ENCODE measurements at places on chromosomes 12 and 14.

DNA sequence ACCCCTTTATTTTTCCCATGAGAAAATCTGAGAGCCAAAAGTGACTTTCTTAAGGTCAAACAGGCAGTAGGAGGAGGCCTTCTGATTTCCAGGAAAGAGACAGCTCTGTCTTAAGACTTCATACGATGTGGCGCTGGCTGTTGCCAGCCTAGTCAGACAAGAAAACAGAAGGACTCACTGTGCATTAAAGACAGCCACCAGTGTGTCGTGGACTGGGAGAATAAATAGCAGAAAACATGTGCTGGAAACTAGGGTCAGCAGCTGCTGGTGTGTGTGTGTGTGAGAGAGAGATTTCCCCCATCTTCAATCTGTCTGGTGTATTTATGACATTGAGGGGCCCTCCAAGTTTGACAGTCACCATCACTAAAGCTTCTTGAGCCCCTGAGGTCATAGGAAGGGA lies 708.6 kb upstream of the TMEM132C start:
- no peak for DNase-seq

DNA sequence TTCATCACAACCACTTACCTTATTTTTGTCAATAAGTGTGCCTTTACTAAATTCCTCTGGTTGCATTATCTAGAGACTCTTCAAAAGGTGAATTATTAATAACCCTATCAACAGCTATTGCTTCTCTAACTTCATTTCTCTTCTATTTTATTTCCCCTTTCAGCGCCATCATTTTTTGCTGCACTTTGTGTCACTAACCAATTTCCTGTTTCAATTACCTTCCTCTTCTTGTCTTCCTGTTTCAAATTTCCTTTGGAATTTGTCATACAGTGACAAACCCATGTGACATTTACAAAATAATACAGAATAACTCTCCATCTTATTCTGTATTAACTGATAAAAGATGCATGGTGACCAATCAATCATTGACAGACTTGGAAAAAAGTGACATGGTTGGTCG lies 12.2 kb upstream of the CLEC2A start:
- no peak for DNase-seq

DNA sequence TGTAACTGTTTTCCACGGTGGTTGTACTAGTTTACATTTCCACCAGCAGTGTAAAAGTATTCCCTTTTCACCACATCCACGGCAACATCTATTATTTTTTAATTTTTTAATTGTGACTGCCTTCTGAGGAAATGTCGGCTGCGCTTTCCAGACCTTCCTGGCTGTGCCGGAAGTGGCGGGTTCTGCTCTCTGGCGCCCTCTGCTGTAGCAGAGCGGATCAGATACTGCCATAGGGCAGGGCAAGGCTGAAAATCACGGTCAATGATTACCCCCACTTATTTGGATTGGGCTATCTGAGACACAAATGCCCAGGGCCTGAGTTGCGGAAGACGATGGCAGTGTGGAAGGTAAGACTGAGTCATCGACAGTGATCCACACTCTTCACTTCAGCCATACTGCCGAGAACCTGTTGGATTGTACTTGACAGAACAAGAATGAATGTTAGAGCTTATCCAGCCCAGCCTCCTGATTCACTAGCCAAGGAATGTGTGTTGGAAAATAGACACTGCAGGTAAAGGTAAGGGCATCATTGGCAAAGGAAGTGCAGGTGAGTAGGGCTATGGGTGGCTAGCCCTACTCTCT lies 124.2 kb downstream of the NTF3 start:
- no peak for DNase-seq

DNA sequence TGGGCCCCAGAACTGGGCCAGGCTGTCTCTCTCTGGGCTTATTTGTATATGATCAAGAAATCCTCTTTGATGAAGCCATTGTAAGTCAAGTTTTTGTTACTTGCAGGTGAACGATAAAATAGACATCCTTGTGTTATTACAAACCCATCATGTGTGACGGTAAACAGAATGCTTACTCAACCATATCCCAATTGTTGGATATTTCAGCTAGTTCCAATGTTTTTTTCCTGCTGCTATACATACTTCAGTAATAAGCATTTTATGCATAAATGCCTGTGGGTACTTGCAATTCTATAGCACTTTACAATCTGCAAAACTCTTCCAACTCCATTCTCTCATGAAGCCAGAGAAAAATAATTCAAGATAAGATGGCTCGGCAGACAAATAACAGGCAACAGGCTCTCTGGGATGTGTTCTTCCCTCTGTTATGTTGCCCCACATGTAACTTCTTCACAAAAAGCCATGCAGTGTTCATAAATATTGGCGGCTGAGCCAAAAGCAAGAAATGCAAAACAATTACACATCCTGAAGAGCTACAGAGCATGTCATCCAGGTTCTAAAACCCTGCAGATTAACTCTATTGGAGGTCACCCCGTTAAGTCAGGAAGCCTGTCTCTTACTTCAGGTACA lies 69.5 kb downstream of the CLMN start:
- DNase-seq: no peak

DNA sequence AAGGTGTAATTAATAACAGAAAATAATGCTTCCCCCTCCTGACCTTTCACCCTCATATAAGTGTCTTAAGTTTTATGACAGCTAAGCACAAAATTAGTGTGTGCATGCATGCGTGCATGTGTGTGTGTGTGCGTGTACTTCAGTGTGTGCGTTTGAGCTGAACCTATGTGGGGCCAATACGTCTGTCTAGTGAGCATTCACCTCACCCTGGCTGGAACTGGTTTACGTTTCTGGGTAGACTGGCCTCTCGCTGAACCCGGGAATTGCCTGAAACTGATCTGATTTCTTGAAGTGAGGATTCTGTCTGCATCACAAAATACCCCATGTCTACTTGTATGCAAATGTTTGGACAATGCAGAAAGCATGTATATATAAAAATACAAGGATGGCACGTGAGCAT lies 68.2 kb upstream of the TBX3 start:
- no peak for DNase-seq

- no peak for DNase-seq
These were observed 244.4 kb downstream of the ZFP36L1 start for GRCh38 chr14:68548194-68549076.

- no peak for DNase-seq
These were observed 78.2 kb downstream of the IRF2BPL start for GRCh38 chr14:76950055-76951020.

DNA sequence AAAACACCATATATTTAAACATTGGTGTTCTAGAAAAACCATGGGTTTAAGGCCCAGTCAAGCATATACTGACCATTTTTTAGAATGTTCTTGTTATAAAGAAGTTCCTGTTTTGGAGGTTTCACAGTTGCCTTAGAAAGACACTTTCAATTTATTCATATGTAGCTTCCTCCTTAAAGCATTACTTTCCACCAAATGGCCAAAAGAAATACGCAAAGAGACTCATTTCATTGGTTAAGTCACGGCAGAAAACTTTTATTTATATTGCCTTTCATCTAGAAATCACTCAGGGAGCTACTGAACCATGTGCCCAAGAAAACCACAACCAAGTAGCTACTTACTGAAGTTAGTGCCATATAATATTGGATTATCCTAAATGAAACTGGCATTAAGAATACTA lies 40.0 kb downstream of the MYBPC1 start:
- no peak for DNase-seq

- DNase-seq: no peak
These were observed 57.0 kb upstream of the PNMA1 start for GRCh38 chr14:73770977-73771847.

GRCh38 chr12:20006871-20007730 lies 361.2 kb upstream of the PDE3A start:
- no peak for DNase-seq

GRCh38 chr14:47389535-47389934 lies 285.9 kb downstream of the MDGA2 start:
- DNase-seq: no peak

- no peak for DNase-seq
These were observed 10.6 kb downstream of the SSPN start for GRCh38 chr12:26205941-26206340.

DNA sequence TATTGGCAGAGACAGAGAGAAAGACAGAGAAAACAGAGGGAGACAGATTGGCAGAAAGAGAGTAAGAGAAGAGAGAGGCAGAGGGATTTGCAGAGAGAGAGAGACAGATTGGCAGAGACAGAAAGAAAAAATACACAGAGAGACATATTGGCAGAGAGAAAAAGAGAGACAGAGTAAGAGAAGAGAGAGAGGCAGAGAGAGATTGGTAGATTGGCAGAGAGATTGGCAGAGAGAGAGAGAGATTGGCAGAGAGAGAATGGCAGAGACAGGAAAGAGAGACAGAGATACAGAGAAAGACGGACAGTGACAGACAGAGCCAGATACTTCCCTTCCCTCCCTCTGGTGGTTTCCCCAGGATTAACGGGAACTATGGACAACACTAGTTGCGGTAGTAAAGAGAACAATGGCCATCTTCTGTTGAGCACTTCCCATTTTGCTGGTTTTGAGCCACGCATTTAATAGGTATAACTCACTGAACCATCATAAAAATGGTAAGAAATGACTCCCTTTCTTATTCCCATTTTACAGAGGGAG lies 2.6 kb upstream of the NOS1 start:
- no peak for DNase-seq

DNA sequence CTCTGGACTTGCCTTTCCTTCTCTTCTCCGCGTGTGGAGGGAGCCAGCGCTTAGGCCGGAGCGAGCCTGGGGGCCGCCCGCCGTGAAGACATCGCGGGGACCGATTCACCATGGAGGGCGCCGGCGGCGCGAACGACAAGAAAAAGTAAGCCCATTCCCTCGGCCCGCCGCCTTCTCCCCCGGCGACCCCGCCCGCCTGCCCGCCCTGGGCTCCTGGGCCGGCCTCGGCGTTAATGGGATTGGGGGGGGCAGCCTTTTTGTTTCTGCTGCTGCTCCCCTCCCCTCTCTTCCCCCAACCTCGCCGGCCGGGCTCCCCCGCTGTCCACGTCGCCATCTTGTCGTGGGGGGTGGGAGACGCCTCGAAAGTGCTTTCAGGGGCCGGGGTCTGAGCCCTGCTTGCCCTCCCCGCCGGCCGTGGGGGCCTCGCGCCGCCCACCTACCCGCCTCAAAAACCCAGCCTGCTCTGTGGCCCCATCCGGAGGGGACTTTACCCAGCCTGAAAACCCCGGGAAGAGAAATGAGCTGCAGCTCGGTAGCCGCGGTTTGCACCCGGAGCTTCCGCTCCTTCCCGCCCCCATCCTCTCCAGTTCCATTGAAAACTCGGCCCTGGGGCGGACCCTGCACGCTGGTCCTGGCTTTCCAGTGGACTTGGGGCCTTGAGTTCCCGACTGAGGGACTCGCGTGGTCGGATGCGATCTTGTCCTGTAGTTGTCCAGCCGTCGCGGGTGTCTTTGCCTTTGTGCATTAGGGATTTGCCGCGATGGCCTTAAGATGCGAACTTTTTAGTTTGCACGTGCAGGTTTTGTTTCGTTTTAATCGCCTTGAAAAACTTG lies 598 bp downstream of the HIF1A start:
- DNase-seq: no peak

GRCh38 chr12:108449478-108449877 lies 65.6 kb upstream of the FICD start:
- DNase-seq: no peak

DNA sequence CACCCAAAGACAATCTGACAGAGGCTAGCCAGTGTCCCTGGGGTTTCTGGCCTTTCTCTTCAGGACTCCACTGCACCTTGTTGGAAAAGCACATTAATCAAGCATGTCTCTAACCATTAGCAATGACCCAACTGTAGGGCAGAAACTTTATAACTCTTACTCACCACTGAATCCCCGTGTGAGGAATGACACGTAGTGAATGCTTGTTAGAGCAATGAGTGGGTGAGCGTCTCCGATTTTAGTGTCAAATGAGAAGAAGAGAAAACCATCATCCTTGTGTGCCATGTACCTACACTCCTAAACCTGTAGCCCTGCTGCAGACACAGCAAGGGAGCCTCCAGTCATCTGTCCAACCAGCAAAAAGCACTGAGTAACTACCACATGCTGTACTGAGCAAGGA lies 56.5 kb upstream of the GPR68 start:
- DNase-seq: no peak

GRCh38 chr12:70983692-70984091 lies 63.2 kb upstream of the PTPRR start:
- no peak for DNase-seq

DNA sequence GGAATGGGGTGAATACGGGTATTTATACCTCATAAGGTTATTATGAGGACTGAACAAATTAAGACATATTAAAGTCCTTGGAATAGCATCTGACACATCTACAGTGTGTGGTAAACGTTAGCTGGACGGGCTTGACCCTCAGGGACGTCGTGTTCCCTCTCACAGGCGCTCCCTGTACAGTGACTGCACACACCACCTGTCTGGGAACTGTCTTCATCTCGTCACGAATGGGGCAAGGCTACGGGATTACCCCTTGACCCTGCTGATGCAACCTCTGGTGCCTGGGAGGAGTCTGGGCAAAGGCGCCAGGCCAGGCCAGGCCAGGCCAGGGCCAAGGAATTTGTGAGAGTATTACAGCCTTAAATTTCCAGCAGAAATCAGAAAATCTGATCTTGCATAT lies 191.1 kb downstream of the CALM1 start:
- DNase-seq: no peak

DNA sequence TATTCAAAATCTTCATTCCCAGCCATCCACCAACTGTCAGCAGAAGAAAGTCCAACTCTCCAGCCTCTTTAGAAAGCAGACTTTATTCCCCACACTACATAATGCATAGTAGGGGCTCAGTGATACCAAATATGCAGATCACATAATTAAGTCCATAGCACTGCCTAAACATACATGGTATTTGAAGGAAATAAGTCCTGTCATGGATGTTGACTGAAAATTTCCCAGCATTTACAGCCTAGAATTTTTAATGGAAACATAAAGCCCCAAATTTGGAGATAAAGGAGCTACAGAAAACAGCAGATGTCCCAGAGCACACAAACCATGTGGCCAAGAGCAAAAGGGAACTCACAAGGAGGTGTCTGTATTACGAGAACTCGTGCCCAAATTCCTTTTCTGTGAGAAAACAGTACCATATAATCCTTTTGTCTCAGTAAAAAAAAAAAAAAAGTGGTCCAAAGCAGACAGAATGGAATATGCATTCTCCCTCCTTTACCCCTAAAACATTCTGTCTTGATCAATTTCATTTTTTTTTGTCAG lies 920.5 kb downstream of the NRXN3 start:
- DNase-seq: no peak

DNA sequence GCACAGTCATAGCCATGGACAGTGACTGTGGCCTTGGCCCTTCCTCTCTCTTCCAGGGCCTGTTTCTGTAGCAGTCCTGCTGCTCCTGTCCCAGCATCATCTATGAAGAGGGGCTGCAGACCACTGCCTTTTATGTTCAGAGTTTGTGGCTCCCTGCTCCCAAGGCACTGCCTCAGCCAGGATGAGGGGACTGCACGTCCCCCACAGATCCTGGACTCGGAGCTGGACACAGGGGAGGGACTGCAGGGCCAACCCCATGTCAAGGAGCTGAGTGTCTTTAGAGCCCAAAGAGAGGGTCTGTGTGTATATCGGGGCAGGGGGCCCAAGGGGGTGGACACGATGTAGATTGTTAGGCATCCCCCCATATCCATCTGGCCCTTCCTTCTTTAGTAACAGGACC lies 60.6 kb upstream of the DIO3 start:
- no peak for DNase-seq
